GM03348 (cell line): ENCODE measurements at places on chromosomes 1 and 21.

DNA sequence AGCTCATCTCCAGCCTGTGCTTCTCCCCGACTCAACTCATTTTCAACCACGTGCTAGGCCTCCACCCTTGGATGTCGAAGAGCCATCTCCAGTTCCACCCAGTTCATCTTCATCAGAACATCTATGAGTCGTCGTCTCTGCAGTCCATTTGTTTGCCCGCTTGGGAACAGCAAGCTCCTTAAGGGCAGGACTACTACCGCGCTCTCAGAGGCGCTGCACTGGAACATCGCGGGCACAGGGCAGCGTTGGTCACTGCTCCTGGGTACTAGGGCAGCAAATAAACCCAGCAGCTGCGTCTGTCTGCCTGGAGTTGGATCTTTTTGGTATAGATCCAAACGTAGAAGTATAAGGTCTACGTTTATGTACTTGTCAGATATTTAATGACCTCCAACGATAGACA lies 478 bp upstream of the PRDM2 start:
- DNase-seq: no peak

DNA sequence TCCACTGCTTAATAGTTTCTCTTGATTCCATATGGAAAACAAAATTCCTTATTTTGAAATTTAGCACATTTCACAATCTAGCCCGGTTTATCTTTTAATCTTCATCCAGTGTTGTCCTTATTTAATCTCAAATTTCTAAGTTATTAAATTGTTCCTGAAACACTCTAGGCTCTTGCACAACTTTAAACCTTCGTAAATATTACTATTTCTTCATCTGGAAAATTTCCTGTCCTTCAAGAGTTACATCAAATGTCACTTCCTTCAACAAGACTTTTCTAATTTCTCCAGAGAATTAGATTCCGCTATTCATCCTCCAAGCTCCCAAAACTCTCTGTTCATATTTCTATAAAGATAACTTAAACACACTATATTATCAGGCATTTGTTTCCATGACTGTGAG lies 6.5 kb downstream of the FMO5 start:
- DNase-seq: no peak

DNA sequence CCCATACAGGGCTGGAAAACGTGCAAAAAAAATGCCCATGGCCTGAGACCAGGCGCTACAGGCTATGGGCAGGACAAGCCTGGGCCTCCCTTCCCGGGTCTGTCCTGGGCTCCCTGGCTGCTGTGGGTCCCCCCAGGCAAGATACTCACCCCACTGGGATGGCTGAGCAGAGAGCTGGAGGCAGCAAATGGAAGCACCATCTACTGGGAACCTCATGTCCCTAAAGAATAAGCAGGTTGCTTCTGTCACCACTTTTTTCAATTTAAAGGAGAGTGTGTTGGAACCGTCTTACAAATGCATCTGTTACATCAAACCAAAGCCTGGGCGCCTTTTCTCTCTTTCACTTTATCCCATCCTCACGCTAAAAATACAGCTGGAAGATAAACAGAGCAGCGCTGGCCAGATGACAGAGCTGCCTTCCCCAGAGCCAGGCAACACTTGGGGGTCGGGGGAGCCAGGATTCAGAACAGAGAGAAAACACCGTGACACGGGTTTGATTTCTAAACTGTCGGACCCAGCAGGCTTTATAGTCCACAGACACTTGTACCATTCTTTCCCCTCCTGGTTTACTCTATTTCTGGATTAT lies 262.1 kb upstream of the VAMP3 start:
- no peak for DNase-seq

GRCh38 chr1:85992791-85993190 lies 163.8 kb downstream of the COL24A1 start:
- DNase-seq: peak; percentile 17

- no peak for DNase-seq
These were observed 2.6 kb upstream of the EEIG2 start for GRCh38 chr1:108557296-108557695.

- no peak for DNase-seq
These were observed 27.1 kb upstream of the C1orf105 start for GRCh38 chr1:172393354-172393753.

GRCh38 chr1:59704716-59705115 lies 110.0 kb upstream of the HOOK1 start:
- no peak for DNase-seq
